Stimulated activated CD4-positive, alpha-beta T cell treated with anti-CD3 and anti-CD28 coated beads, TNF-alpha, amount 100 ng/mL, for 24 hours (primary cell): ENCODE measurements at places on chromosomes 7 and 10.

- DNase-seq = no peak
Observed at GRCh38 chr10:102121739-102122372, 1.7 kb upstream of the LDB1 start.

DNA sequence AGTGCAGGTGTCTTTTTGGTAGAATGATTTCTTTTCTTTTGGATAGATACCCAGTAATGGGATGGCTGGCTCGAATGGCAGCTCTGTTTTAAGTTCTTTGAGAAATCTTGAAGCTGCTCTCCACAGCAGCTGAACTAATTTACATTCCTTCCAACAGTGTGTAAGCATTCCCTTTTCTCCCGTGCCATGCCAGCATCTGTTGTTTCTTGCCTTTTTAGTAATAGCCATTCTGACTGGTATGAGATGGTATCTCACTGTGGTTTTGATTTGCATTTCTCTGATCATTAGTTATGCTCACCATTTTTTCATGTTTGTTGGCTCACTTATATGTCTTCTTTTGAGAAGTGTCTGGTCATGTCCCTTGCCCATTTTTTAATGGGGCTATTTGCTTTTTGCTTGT is 486.3 kb downstream of the GALNT17 start:
- DNase-seq = no peak

DNA sequence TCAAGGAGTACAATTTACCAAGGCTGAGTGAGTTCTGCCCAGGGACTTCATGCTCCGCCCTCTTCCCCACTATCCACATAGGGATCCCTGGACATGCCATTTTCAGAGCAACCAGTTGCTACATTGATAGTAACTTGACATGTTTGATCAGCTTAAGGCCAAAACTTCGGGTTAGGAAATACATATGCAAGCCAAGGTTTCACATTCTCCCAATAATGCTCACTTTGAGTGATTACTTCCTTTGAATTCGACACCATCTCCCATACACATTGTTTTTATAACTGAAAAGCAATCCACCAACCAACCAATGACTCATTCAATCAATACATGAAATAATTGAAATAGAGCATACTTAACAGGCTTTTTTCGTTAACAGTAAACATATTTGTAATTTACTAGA is 137.9 kb downstream of the GLI3 start:
- DNase-seq = no peak

GRCh38 chr10:1150638-1150955 is 94.4 kb downstream of the WDR37 start:
- DNase-seq = no peak

GRCh38 chr10:104036518-104037260 is 49.0 kb downstream of the COL17A1 start:
- DNase-seq = no peak

DNA sequence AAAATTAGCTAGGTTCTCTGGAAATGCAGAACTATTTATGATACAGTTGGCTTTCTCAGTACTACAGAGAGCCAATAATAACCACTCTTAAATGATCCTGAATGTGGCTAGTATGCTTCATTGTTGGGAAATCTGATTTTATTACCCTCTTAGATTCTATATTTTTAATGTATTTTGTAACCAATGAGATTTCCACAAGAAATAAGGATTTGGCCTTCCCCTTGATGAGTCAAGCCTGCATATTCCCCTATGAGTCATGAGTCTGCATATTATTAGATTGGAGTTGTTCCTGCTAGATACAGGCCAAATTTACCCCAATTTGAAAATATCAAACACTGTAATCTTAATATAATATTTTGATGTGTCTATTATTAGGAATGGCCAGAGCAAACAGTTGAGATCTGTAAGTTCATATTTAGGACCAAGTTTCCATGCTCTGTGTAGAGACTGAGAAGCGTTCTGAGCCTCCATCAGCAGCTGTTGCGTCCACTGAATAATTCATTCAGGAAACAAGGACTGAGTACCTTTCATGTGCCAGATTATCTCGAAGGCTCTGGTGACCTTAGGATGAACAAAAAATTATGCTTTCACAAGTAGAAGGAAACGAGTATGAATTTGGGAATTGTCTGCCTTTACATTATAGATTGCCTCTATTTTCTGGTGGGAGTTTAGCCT is 793.4 kb downstream of the NRG3 start:
- no peak for DNase-seq

DNA sequence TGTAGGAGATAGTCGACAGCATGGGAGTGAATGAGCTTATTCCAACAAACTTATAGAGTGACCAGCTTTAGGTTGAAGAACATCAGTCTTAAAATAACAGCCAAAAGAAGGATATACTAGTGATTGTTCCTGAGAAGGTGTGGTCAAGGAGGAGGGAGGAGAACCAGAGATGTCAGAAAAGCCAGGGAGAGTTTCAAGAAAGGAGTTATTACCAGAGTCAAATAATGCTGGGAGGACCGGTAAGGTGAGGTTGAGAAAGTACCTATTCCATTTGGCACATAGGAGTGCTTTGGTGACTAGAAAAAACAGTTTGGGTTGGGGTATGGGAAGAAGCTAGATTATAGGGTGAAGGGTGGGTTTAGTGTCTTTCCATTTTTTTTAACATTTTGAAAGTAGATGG is 5.8 kb downstream of the PTPN12 start:
- no peak for DNase-seq

DNA sequence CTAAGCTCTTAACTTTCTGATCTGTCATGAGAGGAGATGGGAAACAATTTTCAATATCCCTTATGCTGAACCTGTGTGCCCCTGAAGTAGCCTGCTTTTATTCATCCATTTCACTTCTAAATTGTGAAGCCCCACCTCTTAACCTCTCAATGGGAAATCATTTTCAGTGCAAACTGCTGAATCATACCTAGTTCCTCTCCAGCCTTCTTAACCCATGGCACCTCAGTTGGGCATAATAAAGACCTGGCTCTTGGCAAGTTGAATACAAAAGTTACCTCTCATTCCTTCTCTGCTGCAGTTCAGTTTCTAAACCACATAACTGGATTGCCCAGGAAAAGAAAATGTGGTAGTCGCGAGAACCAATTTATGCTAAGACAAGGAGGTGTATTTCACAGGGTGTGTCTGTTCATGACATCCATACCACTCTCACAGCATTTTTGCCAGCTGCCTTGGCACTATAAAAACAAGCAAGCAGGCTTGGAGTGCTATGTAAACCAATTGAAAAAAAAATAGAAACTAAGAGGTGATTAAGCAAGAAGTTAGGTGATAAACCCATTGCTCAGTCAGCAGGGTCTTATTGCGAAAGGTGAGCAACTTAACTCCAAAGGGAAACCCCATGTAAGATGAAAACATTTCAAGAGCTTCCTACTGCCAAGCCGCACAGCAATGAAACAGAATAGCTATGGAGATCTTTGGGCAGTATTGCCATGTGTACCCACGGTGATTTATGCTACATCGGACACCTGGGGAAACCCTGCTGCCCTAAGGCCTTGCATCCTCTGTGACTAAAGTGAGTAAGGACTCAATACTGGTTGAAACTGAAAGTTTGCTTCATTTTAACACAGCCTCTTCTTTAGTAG is 57.0 kb upstream of the DKK1 start:
- DNase-seq = no peak

- DNase-seq = no peak
Observed at GRCh38 chr7:40647719-40648118, 512.9 kb downstream of the SUGCT start.

- no peak for DNase-seq
Observed at GRCh38 chr10:129788215-129788614, 175.9 kb downstream of the EBF3 start.

DNA sequence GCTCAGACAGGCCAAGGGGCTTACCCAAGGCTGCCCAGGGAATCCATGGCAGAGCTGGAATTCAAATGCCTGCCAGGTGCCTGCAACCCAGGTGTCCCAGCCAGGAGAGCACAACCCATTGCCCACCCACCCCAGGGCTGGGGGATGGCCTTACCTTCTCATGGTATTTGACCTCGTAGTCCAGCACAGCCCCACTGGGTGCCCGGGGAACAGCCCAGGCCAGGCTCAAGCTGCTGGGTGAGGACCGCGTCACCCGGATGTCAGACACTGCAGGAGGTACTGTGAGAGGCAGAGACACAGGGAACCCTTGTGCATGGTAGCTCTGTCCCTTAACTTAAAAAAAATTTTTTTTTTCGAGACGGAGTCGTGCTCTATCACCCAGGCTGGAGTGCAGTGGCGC is 9.0 kb downstream of the EPHB4 start:
- no peak for DNase-seq

DNA sequence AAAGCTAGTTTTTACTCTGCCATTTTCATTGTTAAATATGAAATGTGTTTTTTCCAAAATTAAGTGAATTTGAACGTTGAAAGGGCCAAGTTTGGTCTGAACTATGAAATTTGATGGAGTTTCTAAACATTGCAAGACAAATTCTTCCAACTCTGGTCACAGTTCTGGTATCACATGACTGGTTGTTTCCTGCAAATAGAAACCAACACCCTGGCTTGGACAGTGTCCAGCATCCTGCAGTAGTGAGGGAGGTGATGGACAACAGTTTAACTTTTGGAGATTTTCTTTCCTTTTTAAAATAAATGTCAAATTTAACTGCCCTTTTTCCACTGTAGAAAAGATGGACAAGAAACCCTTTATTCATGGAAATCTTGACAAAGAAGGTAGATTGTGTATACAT is 54.8 kb upstream of the AGBL3 start:
- DNase-seq = no peak

DNA sequence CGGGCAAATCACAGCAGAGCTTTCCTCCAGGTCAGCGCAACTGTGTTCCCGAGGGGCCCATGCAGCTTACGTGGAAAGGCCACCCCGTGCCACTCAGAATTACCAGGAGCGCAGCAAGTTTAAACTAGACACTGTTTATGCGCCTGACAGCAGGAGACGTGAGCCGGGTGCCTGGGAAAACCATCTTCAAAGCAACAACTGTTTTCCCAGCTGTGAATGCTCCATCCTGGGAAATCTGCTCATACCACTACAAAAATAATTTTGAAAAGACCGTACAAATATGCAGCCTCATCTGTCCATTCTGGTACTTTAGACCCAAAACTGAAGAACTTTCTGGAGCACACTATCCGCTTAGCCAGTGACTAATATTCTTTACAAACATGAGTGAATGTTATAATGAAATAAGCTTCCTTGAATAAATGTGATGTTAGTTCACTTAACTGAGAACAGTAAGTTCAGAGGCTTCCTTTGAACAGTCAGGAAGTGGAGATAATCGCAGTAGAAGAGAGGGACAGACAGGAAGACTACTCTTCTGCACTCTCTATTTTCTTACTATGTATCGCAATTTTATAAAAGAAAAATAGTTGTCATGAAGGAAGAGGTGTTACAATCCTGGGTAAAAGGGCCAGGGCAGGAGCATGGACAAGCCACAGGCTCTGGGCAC is 16.7 kb downstream of the GPER1 start:
- DNase-seq = no peak

DNA sequence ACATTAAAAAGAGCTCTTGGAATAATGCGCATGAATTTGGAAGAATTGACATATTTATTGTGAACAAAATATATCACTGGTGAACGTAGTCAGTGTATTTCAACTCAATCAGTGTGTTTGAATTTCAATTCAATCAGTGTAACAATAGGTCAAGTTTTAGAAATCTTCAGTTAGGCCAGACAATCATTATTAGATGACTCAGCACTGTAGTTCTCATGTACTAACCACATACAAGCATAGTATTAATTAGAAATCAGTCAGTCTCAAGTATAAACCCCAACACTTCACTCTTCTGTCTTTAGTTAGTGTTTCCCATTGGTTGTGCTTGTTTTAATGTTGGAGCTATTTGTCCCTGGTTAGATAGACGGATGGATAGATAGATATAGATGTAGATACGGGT is 1247.9 kb downstream of the NXPH1 start:
- no peak for DNase-seq

DNA sequence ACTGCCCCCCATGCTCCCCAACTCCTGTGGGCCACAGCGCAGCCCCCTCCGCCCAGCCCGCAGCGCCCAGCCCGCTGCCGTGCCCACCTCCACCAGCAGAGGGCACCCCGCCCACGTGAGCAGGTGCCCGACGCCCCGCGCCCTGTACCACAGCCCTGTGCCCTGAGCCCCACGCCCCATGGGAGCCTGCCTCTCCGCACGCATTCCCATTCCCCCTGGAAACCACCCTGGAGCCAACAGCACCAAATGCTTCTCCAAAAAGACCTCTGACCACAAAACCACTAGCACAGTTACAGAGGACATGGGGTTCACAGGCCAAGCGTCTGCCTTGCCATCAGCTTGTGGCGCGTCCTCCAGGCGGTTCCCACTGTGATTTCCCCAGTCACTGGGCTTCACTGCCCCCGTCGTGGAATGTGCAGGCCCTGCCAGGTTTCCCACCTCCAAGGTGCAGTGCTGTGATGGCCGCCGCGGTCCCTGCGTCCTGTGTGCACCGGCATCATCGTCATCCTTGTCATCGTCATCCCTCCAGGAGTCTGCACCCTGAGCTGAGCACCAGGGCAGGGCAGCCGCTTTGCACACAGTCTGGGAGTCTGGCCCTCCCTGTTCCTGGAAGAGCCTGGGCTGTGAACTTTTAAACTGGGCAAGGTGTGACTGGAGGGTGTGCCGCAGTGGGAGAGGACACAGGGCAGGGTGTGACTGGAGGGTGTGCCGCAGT is 61.7 kb downstream of the PWWP2B start:
- no peak for DNase-seq

- DNase-seq = no peak
Observed at GRCh38 chr10:77601488-77601887, 36.1 kb downstream of the KCNMA1 start.

DNA sequence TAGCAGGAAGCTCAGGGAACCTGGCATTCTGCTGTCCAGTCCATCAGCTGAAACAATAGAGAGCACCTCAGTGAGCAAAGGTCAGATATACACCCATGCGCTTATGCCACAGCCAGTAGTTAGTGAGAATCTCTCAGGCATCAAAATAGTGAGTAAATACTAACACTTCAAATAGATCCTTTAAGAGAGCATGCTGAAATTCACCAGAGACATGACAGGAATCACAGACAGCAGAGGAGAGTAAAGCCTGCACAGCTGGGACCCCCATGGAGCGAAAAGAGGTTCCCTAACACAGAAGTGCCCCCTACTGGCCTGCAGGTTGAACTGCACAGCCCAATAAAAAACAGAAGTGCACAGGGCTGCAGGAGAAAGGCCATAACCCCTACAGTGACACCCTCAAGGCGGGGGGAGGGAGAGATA is 57.6 kb upstream of the ANTXRL start:
- no peak for DNase-seq

- no peak for DNase-seq
Observed at GRCh38 chr10:52100011-52100547, 214.0 kb upstream of the DKK1 start.

DNA sequence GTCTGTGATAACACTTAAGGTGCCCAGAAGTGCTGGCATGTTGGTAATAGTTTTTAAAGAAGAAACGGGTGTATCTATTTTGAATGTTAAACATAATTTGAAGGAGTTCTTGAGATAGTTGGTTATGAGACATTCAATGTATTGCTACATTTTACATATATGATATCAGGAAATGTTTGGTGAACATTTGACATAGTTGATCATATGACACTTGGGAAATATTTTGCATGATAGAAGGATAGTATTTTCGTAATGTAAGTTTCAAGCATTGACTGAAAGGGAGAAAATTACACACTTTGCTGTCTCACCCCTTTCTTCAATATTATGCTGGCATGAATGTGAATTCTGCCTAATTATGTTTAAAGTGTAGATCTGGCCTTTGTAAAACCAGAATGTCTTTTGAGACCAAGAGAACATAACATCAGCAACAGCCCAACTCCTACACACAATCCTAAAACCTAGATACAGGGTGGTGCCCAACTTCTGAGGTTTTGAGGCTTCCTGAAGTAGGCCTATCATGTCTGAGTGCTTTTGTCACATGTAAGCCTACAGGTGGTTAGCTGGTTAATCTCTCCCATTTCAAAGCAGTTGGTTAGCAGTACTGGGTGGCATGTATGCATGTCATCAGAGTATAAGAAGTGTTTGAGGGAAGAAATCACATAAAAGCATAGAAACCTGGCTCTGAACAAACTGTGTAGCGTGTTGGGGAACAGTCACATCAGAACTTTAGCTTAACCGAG is 2.1 kb downstream of the ADD3 start:
- DNase-seq = peak; percentile 20
